ENCODE measurements at places on chromosomes 5 and 9.

DNA sequence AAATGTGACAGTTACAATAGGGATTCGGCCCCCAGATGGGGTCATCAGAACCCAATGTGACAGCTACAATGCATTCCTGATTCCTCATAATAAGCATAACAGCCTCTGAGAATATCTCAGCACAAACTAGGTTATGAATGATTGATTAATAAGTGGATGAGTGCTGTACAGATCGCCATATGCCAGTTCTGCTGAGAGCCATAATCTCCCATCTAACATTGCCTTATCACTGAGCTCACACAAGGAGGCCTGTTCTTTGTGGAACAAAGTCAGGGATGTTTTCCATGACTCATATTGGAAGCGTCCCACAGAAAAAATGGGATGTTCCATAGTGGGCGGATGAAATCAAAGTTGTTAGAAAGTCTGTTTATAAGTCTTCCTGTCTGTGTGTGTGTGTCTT is 89.6 kb downstream of the KIF4B start:
- no peak for DNase-seq

- no peak for DNase-seq
Measured at GRCh38 chr9:116482740-116483139, 204.4 kb upstream of the TRIM32 start.

GRCh38 chr5:121668635-121669034 is 183.0 kb upstream of the FTMT start:
- no peak for DNase-seq

DNA sequence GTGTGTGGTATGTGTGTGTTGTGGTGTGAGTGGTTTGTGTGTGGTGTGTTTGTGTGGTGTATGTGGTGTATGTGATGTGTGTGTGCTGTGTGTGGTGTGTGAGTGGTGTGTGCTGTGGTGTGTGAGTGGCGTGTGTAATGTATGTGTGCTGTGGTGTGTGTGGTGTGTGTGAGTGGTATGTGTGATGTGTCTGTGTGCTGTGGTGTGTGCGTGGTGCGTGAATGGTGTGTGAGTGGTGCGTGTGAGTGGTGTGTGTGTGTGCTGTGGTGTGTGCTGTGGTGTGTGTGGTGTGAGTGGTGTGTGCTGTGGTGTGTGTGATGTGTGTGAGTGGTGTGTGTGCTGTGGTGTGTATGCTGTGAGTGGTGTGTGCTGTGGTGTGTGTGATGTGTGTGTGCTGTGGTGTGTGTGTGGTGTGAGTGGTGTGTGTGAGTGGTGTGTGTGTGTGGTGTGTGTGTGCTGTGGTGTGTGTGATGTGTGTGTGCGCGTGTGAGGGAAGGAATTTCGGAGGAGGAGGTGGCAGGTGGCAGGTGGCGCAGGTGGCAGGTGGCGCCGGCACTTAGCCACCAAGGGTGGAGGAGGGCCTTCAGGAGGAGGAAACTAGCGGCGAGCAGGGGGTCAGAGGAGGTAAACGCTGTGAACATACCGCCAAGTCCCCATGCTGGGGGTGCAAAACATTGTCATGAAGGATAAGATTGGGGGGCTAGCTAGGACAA is 191.8 kb downstream of the MELK start:
- DNase-seq, result no peak

- DNase-seq, result no peak
Measured at GRCh38 chr5:119171686-119172085, 100.8 kb downstream of the DMXL1 start.

- no peak for DNase-seq
Measured at GRCh38 chr5:133524666-133525065, 87.7 kb downstream of the FSTL4 start.

GRCh38 chr9:69740872-69741505 is 18.8 kb downstream of the PTAR1 start:
- no peak for DNase-seq

- no peak for DNase-seq
Measured at GRCh38 chr5:78757269-78758053, 108.9 kb upstream of the LHFPL2 start.

- no peak for DNase-seq
Measured at GRCh38 chr9:134957165-134957944, 39.6 kb upstream of the FCN1 start.

GRCh38 chr5:51379331-51379700 is 3.9 kb upstream of the ISL1 start:
- DNase-seq, result no peak

GRCh38 chr5:176762489-176762888 is 47.9 kb upstream of the UNC5A start:
- DNase-seq, result no peak

GRCh38 chr9:108756746-108757490 is 98.9 kb downstream of the ACTL7B start:
- DNase-seq, result no peak

DNA sequence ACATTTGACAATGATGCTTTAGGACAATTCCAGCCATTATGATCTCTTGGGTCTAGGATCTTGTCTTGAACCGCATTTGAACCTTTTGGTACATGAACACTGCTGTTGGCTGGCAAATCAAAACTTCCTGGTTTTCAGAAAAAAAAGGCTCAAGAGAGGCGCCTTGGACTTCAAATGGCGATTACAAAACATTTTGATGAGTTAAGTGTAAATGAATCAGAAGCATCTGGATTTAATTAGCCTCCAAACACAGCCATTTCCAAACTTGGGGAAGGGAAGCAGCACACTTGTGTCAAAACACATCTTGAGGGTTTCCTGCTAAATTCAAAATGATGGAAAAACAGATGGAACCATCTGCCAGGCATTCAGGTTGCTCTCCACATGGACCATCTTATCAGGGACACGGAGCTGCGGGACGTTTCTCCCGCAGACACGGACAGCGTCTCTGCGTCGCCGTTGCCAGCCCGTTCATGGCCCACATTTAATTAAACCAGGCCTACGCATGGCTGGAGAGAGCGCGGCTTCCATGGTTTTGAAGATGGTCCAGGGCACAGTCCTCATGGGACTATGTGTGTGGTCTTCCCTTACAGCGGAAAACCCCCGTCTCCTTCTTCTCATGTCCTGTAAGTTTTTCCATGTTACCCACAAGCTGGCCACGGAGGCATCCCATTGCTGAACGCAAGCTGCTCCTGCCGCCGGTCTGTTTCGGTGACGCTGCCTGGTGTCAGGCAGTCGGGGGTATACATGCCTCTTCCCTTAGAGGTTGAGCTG is 55.8 kb upstream of the PTCH1 start:
- DNase-seq, result no peak

GRCh38 chr9:109904666-109905065 is 124.7 kb downstream of the PALM2AKAP2 start:
- no peak for DNase-seq
